ENCODE measurements at places on chromosomes 13 and 19.

GRCh38 chr13:69264362-69265334 is 843.0 kb upstream of the ATXN8OS start:
- DNase-seq = no peak

DNA sequence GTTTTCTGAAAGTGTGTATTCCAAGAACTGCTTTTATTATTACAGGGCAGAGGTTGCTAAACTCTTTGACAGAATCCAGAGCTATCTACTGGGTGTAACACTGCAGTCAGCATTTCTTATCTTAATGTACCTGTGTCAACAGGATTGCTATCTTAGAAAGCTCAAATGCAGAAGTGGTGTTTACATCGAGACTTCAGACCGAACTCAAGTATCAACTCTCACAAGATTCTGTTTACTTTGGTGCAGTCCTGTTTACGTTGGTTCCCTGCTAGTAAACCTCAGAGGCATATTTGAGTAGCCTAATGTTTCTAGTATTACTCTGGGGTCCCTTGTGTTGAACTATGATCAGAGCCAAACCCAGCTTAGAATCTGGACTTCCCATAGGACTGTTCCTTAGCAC is 20.5 kb downstream of the SLC15A1 start:
- DNase-seq = no peak

- DNase-seq = peak; percentile 24
Observed at GRCh38 chr19:45640849-45641273, 1.7 kb upstream of the EML2 start.

DNA sequence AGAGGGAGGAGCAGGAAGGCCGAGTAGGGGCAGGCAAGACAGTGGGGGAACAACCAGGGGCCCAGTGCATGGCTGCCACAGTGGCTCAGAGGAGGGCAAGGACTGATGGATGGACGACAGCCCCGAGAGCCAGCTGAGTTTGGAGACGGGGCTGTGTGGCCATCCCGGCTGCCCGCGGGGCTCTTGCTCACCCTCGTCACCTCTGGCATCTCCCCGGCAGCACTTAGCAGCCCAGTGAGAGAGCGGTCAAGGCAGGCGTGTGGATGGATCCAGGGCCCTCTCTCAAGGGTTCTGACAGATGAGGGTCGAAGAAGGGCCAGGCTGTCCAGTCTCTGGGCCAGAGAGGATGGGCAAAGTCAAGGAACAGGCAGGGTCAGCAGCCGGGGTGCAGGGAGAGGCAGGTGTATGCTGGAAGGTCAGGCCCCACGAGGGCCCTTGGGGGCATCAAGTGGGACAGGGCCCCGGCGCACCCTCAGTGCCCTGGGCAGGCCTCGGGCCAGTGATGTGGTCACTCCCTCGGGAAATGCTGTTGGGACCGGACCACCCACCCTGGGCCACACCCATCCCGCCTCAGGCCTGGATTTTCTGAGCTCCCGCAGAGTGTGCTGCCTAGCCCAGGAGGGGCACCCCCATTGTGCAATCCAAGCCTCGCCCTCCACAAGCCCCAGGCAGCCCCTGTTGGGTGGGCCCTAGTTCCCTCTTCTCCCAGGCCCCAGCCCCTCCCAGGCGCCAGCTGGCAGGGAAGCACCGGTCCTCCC is 56.4 kb upstream of the TPM4 start:
- DNase-seq = no peak

GRCh38 chr13:32804673-32805230 is 211.5 kb upstream of the KL start:
- DNase-seq = no peak

DNA sequence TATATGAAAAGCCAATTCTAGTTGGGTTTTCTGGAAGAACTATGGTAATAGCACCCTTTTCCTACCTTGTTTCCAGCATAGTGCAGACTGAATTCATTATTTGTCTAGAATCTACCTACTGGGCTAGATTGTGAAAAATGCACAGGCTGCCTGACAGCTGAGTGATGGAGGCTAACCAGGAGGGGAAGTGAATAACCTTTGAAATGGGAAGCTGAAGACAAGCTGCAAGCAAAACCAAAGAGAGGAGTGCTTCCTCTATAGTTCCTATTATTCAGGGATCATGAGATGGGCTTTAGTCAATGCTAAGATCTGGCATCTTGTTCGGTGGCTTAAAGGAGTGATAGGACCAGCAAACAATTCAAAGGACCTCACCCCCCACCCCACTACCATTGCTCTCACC is 26.9 kb downstream of the MZT1 start:
- no peak for DNase-seq

DNA sequence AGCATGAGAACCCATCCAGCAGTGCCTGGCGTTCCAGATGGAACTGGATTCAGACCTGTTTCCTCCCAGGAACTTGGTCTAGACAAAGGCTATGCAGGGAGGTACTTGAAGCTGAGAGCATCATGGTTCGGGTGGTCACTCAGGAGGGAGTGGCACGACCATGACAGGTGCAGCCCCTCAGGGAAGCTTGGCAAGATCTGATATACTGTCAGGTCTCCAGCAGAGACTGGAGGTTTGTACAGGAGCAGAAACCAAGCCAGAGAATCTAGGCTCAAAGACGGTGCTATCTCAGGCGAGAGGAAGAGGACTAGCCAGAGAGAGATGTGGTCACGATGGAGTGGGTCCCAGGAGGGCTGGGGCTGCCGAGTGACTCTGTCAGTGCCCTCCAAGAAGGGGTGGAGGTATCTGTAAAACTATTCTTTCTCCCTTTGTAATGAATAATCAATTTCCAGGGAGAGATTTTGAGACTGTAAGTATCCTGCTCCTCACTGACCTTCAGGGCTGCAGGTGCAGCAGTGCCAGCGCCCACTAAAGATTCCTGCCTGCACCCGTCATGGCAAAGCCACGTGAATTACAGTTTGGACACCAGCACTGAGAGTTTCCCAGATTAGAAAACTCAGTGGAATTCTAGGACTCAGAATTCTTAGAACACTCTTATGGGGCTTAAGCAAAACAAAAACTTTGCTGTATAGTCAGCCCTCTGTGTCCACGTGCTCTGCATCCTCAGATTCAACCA is 10.2 kb upstream of the DCUN1D2 start:
- no peak for DNase-seq

GRCh38 chr13:76286178-76286577 is 600.0 kb downstream of the KCTD12 start:
- no peak for DNase-seq
